ENCODE measurements at places on chromosomes 11 and 22. TPM values are rescaled to one million over a fixed set of nuclear protein-coding genes. Genes with fewer than 3 reads are reported as not detected.

The CRYBB3 gene
- total RNA-seq, result not detected

The CD6 gene
- not detected for total RNA-seq

The SYCE3 gene
- not detected for total RNA-seq

The PRR33 gene
- not detected for total RNA-seq

The APOBEC3B gene
- total RNA-seq, result 1.2 TPM

The NCR3LG1 gene
- total RNA-seq, result 1.4 TPM

The IGLL5 gene
- total RNA-seq, result not detected

The ASPHD2 gene
- not detected for total RNA-seq

The MAPK8IP1 gene
- 4.4 TPM for total RNA-seq

The PCSK7 gene
- 33.8 TPM for total RNA-seq

The BMAL1 gene
- 68.6 TPM for total RNA-seq

The KDM4D gene
- 0.65 TPM for total RNA-seq

The MRGPRX3 gene
- total RNA-seq, result not detected

The KRTAP5-10 gene
- not detected for total RNA-seq

The GGT1 gene
- total RNA-seq, result 2.0 TPM

The CARNS1 gene
- under 0.01 TPM for total RNA-seq

The FXYD2 gene
- not detected for total RNA-seq

The TRIM49D1 gene
- total RNA-seq, result 0.11 TPM

The TMEM45B gene
- total RNA-seq, result not detected

The TRIM51 gene
- not detected for total RNA-seq

The OR5T3 gene
- total RNA-seq, result not detected

The IL18 gene
- 1.1 TPM for total RNA-seq

The OR4C13 gene
- not detected for total RNA-seq

The UPK3A gene
- not detected for total RNA-seq

The TRIM48 gene
- total RNA-seq, result not detected

The JAM3 gene
- 0.39 TPM for total RNA-seq

The CLMP gene
- under 0.01 TPM for total RNA-seq

The LYVE1 gene
- not detected for total RNA-seq

The TENM4 gene
- 6.8 TPM for total RNA-seq

The BRSK2 gene
- total RNA-seq, result 0.11 TPM

The OR52J3 gene
- not detected for total RNA-seq

The SCN3B gene
- total RNA-seq, result under 0.01 TPM

The CCDC87 gene
- 1.2 TPM for total RNA-seq

The APOA4 gene
- not detected for total RNA-seq

The PGA3 gene
- total RNA-seq, result not detected

The ILK gene
- 169 TPM for total RNA-seq

The SLC1A2 gene
- total RNA-seq, result not detected

The MS4A12 gene
- not detected for total RNA-seq

The DDI1 gene
- total RNA-seq, result not detected

The RSF1 gene
- 29.8 TPM for total RNA-seq

The ACP2 gene
- 54.6 TPM for total RNA-seq

The OLFML1 gene
- not detected for total RNA-seq

The UBASH3B gene
- total RNA-seq, result 207 TPM

The CABP4 gene
- not detected for total RNA-seq

The VPS37C gene
- 13.7 TPM for total RNA-seq

The C11orf42 gene
- total RNA-seq, result not detected

The IGLL1 gene
- total RNA-seq, result not detected

The GVQW3 gene
- total RNA-seq, result 0.54 TPM

The KLHL35 gene
- total RNA-seq, result 3.7 TPM

The LMNTD2 gene
- total RNA-seq, result 10.6 TPM

The GAB4 gene
- total RNA-seq, result not detected

The KREMEN1 gene
- total RNA-seq, result 18.9 TPM

The KRTAP5-7 gene
- total RNA-seq, result not detected

The ZW10 gene
- 15.3 TPM for total RNA-seq

The BDNF gene
- total RNA-seq, result 0.39 TPM
